Stimulated activated CD8-positive, alpha-beta memory T cell treated with anti-CD3 and anti-CD28 coated beads, Interleukin-15, amount 100 ng/mL, for 4 hours (primary cell): ENCODE measurements at places on chromosomes 3 and 15.

- no peak for DNase-seq
These were observed 15.6 kb upstream of the TLE3 start for GRCh38 chr15:70113304-70113700.

DNA sequence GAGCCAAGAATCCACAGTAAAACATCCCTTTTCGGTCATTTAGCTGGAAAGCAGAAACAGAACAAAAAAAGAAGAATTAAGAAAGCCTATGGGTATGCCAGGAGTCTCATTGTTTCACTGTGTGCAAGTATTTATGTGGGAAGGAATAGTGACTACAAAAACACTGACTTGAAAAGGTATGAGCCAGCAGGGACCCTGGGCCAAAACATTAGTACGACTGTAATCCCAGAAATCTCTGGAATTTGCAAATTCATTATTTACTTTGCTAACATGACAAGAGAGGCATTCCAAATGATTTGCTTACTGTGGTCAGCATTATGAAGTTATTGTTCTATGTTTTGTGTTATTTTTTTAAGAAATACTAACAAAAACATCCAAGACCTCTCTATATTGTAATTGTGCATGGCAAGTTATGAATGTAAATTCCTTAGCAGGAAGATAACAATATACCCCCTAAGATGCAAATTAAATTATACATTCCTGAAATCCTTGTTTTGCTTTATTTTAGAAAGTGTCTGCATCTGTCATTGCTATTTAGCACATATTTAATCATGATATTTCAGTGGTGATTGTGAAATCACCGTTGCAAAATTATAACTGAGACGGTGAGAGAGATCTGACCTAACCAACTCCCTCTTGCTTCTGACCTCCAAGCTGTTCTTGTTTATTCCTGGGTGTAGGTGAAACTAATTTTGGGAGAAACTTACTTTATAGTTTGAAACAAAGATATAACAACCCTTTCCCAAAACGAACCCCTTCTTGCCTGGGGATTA lies 299.2 kb downstream of the ZPLD1 start:
- DNase-seq = no peak

GRCh38 chr3:125054449-125055329 lies 1.1 kb downstream of the HEG1 start:
- no peak for DNase-seq

DNA sequence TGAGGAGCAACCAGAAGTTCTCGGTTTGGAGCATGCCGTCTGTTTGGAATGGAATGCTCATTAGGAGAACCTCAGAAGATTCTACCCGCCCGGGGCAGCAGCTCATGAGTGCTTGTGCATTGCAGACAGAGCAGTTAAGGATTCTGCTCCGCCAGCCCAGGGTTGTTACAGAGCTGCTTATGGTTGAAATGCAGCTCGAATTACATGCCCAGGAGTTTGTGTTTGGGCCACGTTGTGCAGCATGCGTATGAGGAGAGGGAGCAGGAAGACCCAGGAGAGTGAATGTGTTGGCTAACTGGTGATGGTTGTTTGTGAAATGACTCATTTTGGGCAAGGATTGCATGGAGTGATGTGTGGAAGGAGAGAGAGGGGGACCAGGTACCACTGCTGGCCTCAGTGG lies 9.0 kb downstream of the FGD5 start:
- no peak for DNase-seq

- no peak for DNase-seq
These were observed 1.1 kb upstream of the INTS14 start for GRCh38 chr15:65611888-65612615.
